Lung (tissue), 17 donors: ENCODE measurements at places on chromosomes 5 and 9. TPM values are rescaled to one million over a fixed set of nuclear protein-coding genes. Genes with fewer than 3 reads are reported as not detected.

DNA sequence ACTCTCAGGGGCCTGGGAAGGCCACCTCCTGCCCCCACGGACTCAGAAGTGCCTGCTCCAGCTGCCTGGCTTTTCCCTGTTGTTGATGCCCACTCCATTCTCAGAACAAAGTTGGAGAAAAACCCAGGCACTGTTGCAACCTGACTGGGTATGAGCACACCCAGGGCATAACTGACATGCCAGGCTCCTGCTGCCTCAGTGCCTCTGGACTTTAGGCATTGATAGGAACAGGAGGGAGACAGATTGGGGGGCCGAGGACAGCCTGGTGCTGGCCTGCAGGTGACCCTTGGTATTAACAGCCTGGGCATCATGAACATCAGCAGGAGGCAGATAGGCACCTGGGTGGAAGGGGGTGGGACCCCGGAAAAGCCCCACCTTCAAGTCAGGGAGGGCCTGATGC lies 685.9 kb upstream of the CDH10 start:
- H3K27me3 ChIP-seq = no peaks in the 10 kb centered on the region
- no peak overlapping the region for H3K27ac ChIP-seq
- no peak overlapping the region for H3K4me3 ChIP-seq
- H3K4me1 ChIP-seq = no peaks in the 10 kb centered on the region
- H3K36me3 ChIP-seq = no peaks in the 10 kb centered on the region

- H3K36me3 ChIP-seq = no peaks in the 10 kb centered on the region
- DNase-seq = no peak
- H3K4me1 ChIP-seq = peaks cover 8% of the 10 kb centered on the region
- no peak overlapping the region for H3K27ac ChIP-seq
Measured at GRCh38 chr5:150601491-150602345, 38.7 kb upstream of the SYNPO start.

DNA sequence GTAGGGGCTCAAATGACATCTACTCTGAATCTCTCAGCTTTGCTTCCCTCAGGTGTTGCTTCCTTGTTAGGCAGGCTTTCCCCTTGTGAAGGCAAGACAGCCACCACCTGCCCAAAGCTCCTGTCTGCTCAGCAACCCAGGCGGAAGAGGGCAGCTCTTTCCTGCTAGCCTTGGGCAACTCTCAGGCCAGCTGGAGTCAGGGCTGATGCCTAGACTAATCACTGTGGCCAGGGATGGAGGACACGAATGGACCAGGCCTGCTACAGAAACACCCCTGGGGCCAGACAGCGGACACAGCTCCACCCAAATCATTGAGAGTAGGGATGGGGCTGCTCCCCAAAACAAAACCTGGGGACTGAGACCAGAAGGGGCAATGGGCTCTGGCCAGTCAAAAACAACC lies 138.0 kb downstream of the MTX3 start:
- no peak for DNase-seq
- H3K36me3 ChIP-seq = no peaks in the 10 kb centered on the region
- H3K4me3 ChIP-seq = no peak overlapping the region
- H3K27me3 ChIP-seq = no peaks in the 10 kb centered on the region
- H3K27ac ChIP-seq = no peak overlapping the region

GRCh38 chr5:148837383-148837782 lies 11.0 kb downstream of the ADRB2 start:
- no peak overlapping the region for H3K4me3 ChIP-seq
- DNase-seq = no peak
- H3K27me3 ChIP-seq = no peaks in the 10 kb centered on the region
- H3K36me3 ChIP-seq = peaks cover 3% of the 10 kb centered on the region
- H3K4me1 ChIP-seq = no peaks in the 10 kb centered on the region
- no peak overlapping the region for H3K27ac ChIP-seq

DNA sequence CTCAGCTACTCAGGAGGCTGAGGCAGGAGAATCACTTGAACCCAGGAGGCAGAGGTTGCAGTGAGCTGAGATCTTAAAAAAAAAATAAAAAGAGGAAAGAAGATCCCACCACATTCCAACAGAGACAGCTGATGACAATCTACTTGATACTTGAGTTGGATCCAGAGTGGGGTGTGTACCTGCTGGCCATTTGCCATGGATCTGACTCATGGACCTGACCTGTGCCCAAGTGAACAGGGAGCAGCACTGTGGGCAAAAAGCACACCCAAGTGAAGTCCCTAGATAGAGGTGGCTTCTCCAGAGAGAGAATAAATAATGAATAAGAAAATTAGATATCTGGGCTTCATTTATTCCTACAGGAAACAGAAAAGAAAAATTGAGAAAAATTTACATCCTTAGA lies 81.2 kb upstream of the MIER3 start:
- DNase-seq = no peak
- no peaks in the 10 kb centered on the region for H3K36me3 ChIP-seq
- no peaks in the 10 kb centered on the region for H3K4me1 ChIP-seq
- H3K27ac ChIP-seq = no peak overlapping the region
- no peaks in the 10 kb centered on the region for H3K27me3 ChIP-seq

DNA sequence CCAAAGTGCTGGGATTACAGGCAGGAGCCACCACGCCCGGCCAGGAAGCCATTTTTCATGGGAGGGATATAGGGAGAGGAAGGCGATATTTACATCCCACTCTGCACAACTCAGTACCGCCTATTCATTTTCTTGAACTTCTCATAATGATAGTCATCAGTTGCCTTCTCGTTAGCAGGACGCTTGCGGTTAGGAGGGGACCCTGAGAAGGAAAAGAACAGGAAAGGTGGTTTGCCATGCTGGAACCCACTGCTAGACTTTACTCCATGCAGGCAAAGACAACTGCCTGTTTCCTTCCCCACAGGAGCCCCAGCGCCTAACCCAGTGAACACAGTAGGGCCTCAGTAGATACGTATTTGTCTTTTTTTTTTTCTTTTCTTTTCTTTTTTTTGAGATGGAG lies 4.1 kb upstream of the TOR1A start:
- H3K36me3 ChIP-seq = peaks cover 30% of the 10 kb centered on the region
- H3K27ac ChIP-seq = no peak overlapping the region
- no peaks in the 10 kb centered on the region for H3K27me3 ChIP-seq
- no peak for DNase-seq

- H3K36me3 ChIP-seq = no peaks in the 10 kb centered on the region
- H3K27ac ChIP-seq = no peak overlapping the region
- DNase-seq = no peak
- H3K4me1 ChIP-seq = no peaks in the 10 kb centered on the region
- no peak overlapping the region for H3K4me3 ChIP-seq
Measured at GRCh38 chr9:36928210-36928609, 105.9 kb downstream of the PAX5 start.

DNA sequence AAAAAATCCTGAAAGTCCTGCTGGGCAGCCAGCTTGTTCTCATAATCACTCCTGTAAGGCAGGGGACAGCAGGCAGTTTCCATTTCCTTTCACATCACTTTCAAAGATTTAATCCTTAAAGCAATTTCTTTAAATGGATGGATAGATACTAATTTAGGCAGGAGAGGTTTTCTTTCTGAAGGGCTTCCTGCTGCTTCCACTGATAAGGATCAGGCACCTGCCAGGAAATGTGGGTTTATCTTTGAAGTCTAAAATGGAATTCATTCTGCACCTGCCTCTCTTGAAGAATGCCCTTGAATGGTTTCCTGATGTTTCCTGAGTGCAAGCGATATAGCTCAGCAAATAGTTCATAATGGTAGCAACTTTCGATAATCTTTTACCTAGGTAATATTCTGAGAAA lies 64.5 kb downstream of the STARD4 start:
- H3K4me3 ChIP-seq = no peak overlapping the region
- DNase-seq = no peak
- no peaks in the 10 kb centered on the region for H3K27me3 ChIP-seq
- no peaks in the 10 kb centered on the region for H3K36me3 ChIP-seq

DNA sequence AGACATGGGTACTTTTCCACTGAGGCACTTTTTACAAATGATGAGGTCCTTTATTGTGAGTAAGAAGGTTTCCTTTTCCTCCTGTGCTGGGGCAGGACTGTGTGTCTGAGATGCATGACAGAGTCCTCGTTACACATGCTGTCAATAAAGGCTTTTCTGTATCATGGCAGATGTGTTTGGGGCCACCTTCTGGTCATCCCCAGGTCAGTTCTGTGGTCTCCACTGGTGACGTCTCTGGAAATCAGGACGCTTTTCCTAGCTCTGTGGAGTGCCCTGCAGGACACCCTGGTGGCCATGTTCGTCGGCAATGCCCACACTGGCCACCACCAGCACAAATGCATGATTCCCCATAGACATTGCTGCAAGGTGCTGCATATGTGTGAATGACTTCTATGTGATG lies 2.8 kb downstream of the CMBL start:
- H3K36me3 ChIP-seq = no peaks in the 10 kb centered on the region
- peaks cover 6% of the 10 kb centered on the region for H3K4me1 ChIP-seq
- no peak overlapping the region for H3K27ac ChIP-seq
- H3K27me3 ChIP-seq = no peaks in the 10 kb centered on the region
- DNase-seq = no peak

DNA sequence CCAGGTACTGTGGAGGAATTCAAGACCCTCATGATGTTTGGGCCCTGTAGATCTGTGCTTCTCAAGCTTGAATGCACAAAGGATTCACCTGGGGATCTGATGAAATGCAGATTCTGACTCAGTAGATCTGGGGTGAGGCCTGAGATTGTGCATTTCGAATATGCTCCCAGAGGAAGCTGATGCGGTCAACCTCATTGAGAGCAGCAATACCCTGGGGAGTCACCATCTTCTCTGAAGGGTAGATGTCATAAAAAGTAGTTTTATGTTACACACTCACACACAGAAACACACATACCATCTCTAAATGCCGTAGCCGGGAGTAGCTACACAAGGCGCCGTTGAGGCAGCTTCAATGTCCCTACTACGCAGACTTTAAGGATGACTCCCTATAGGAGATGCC lies 55.8 kb upstream of the CPEB4 start:
- H3K4me1 ChIP-seq = peaks cover 9% of the 10 kb centered on the region
- no peak for DNase-seq
- no peaks in the 10 kb centered on the region for H3K36me3 ChIP-seq
- no peak overlapping the region for H3K4me3 ChIP-seq

DNA sequence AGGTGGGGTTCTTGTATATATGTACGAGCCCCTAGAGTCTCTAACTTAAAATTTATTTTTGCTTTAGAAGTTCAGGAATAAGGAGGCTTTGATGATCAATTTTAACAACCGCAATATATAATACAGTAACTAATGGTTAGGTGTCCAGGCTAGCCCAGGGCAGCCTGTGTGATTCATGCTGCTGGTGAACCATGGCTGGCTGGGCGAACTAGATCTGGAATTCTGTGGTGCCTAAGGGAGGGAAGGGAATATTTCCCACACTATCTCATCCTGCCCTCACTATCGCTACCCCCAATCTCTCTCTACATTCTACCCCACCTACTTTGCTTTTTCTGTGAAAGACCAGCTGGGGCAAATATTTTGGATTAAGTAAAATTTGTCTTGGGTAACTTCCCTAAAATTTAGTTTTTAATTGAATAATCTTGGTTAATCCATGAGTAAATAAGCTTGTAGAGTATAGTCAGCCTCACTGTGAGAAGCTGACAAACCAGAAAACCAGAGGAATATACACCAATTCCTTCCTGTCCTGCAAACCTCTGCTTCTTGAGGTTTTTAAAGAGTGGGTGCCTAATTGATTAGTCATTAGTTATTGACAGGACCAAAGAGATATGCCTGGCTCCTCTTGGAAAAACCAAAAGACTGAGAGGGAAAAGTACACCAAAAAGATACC lies 115.1 kb upstream of the CCDC152 start:
- H3K4me3 ChIP-seq = no peak overlapping the region
- H3K27ac ChIP-seq = no peak overlapping the region
- no peaks in the 10 kb centered on the region for H3K4me1 ChIP-seq
- no peak for DNase-seq
- H3K36me3 ChIP-seq = no peaks in the 10 kb centered on the region

- H3K27me3 ChIP-seq = no peaks in the 10 kb centered on the region
- H3K4me1 ChIP-seq = peaks cover 12% of the 10 kb centered on the region
- H3K36me3 ChIP-seq = no peaks in the 10 kb centered on the region
- no peak overlapping the region for H3K4me3 ChIP-seq
- DNase-seq = no peak
Measured at GRCh38 chr5:126914801-126915436, 115.4 kb downstream of the MARCHF3 start.

GRCh38 chr9:77438653-77439052 lies 209.5 kb downstream of the GNA14 start:
- no peaks in the 10 kb centered on the region for H3K36me3 ChIP-seq
- no peak overlapping the region for H3K27ac ChIP-seq
- DNase-seq = no peak
- no peak overlapping the region for H3K4me3 ChIP-seq
- peaks cover 3% of the 10 kb centered on the region for H3K4me1 ChIP-seq

- H3K4me3 ChIP-seq = peak overlapping the region; percentile 82
- DNase-seq = no peak
- no peaks in the 10 kb centered on the region for H3K27me3 ChIP-seq
- H3K27ac ChIP-seq = peak overlapping the region; percentile 95
- no peaks in the 10 kb centered on the region for H3K36me3 ChIP-seq
- H3K4me1 ChIP-seq = peaks cover 3% of the 10 kb centered on the region
Measured at GRCh38 chr5:132369007-132369473, 470 bp upstream of the SLC22A5 start.

- H3K36me3 ChIP-seq = no peaks in the 10 kb centered on the region
- no peak for DNase-seq
- no peaks in the 10 kb centered on the region for H3K4me1 ChIP-seq
Measured at GRCh38 chr5:133756036-133756435, 143.7 kb upstream of the FSTL4 start.

DNA sequence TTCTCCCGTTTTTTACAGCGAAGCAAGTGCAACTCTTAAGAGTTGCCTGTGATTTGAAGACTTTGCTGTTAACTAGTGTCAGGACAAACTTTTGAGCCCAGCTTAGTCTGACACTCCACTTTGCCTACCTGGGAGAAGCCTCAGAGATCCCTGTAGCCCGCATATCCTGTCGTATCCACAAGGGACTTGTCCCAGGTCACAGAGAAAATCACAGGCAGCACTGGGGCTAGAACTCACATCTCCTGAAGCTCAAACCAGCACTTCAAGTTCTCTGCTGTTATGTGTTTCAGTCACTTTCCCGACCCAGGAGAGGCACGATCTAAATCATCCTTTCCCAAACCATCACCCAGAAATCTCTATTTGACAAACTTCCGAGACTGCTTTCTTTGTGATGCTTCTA lies 584.5 kb downstream of the ACTL7B start:
- no peaks in the 10 kb centered on the region for H3K36me3 ChIP-seq
- no peak overlapping the region for H3K27ac ChIP-seq
- H3K27me3 ChIP-seq = no peaks in the 10 kb centered on the region
- no peaks in the 10 kb centered on the region for H3K4me1 ChIP-seq
- H3K4me3 ChIP-seq = no peak overlapping the region

PCDHB12 gene
- 10.1 TPM for total RNA-seq

OR1Q1 gene
- total RNA-seq = not detected

SLC9A3 gene
- total RNA-seq = 3.8 TPM

QRFP gene
- total RNA-seq = not detected

PCDHB6 gene
- 1.7 TPM for total RNA-seq

BTNL8 gene
- total RNA-seq = 2.6 TPM

UGCG gene
- 157 TPM for total RNA-seq

SLC6A19 gene
- total RNA-seq = not detected
